ENCODE measurements at places on chromosomes 3 and 15.

DNA sequence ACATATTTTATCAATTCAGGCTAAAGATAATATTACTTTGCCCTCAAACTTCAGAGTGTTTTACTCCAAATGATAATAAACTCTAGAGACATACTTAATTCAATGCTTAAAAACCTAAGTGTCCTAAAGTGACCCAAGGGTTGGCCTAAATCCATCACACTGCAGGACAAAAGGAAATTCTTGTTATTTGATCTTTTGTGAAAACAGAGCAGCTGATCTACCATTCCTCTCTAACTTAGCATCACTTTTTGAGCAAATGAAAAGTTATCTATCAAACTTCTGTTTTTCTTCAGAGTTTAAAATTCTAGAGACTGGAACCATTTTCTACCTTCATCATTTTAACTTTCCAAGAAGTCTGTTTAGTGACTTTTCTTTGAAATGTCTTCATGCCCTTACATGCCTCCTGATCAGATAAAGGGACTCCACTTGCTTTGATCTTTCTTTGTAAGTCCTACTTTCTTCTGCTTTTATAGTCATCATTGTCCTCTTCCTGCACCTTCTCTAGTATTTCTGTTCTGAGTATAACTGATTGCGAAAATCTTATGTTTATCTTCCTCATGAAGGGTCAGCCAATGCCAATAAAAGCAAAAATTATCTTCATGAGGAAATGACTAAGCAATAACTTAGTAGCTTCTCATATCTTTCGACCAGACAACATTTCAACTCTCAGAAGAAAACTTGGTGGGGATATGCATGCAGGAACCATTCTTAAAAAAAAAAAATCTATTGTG is 378.7 kb upstream of the TGFBR2 start:
- DNase-seq: no peak

DNA sequence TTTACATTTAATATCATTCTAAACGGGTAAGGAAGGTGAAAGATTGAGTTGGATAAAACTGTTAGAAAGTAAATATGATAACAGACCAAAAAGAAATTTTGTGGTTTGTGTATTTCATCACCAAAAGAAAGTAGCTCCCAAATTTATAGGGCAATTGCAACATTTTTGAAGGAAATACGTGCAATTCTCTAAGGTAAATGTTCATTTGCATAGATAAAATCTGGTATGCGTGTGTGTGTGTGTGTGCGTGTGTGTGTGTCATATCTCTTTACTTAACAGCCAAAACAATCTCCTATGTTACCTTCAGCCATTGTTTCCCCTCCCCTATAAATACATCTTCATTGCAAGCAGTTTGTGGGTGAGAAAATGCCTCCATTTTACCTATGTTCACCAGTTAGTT is 208.4 kb downstream of the TNIK start:
- peak; percentile 10 for DNase-seq

DNA sequence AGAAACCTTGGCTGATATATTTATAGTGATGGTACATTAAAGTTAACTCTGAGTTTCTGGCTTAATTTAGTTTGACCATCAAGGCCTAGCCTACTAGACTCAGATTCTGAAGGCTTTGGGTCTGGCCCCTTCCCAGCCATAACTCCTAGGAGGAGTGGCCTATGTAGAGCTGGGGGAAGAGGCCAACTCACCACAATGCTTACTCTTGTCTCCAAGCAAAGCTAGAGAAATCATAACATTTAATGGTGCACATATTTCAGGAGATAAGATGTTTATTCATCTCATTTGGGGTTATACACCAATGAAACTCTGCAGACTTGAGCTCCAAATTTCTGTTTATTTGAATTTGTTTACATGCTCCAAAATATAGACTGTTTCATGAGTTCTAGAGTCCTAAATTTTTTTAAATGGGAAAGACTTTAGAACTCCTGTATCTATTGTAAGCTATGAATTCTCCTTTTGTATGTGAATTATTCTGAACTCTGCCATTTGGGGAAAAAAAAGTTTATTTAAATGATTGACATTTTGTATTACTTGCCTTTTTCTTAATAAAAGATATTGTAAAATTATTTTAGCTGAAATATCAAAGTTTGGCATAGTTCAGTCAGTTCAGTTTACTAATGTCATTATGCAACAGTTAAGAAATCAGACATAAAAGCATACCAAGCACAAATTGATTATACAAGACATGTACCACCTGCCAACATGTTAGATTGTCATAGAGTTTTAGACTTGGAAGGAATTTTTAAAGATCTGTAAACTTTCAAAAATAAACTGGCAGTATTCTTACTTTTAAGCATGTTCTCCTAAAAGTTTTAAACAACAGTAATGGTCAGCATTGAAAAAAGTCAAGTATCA is 143.4 kb upstream of the NR2E3 start:
- no peak for DNase-seq

GRCh38 chr3:173730391-173730790 is 332.8 kb downstream of the NLGN1 start:
- no peak for DNase-seq

- no peak for DNase-seq
Observed at GRCh38 chr3:85821130-85821756, 862.5 kb downstream of the CADM2 start.

DNA sequence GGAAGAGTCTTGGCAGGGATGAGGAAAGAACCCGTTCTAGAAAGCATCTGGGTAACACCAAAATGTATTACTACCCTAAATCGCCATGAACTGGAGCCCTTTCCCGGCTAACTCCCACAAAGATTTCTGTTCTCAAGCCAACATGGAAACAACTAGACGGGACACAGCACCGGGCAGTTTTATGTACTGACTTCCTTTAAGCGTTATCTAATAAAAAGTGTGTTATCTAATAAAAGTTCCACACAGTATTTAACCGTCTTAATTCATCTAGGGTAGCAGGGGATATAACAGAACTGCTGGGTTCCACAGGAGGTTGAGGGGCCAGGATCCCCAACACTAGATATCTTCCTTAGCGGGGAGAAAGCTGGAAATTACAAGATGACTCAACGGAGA is 347 bp upstream of the C3orf62 start:
- no peak for DNase-seq

DNA sequence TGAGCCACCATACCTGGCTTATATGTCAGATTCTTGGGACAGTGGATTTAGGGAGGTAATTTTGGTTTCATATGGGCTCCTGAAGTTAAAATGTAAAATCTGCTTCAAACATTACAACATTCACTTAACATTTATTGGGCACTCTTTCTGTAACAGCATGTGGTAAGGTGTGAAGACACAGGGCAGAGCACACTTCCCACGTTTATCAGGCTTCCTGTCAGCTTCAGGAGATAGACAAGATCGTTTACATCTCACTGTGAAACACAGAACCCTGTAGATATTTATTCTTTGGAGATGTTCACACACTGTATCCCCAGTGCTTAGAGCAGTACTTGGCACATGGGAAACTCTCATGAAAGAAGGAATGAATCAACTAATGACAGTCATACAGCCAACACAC is 426.0 kb upstream of the RARB start:
- no peak for DNase-seq

- no peak for DNase-seq
Observed at GRCh38 chr3:126375835-126376331, 18.7 kb upstream of the KLF15 start.

DNA sequence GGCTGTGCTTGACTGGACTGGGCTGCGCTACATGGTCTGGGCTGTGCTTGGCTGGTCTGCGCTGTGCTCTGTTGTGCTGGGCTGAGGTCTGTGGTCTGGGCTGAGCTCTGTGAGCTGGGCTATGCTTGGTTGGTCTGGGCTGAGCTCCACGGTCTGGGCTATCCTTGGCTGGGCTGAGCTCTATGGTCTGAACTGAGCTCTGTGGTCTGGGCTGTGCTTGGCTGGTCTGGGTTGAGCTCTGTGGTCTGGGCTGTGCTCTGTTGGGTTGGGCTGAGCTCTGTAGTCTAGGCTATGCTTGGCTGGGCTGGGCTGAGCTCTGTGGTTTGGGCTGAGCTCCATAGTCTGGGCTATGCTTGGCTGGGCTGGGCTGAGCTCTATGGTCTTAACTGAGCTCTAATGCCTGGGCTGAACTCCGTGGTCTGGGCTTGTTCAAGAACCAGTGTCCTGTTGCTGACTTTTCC is 92.0 kb downstream of the PLXNA1 start:
- DNase-seq: no peak

GRCh38 chr15:72902245-72902918 is 118.8 kb upstream of the ADPGK start:
- no peak for DNase-seq

DNA sequence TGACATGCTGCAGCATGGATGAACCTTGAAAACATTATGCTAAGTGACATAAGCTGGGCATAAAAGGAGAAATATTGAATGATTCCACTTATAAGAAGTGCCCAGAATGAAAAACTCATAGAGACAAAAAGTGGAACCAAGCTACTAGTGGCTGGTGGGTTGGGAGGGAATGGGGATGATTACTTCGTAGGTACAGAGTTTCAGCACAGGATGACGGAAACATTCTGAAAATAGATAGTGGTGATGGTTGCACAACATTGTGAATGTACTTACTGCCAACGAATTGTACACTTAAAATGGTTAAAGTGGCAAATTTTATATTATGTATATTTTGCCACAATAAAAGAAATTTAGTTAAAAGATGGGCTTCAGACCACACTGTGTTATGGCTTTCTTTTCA is 93.6 kb downstream of the RPLP1 start:
- no peak for DNase-seq

DNA sequence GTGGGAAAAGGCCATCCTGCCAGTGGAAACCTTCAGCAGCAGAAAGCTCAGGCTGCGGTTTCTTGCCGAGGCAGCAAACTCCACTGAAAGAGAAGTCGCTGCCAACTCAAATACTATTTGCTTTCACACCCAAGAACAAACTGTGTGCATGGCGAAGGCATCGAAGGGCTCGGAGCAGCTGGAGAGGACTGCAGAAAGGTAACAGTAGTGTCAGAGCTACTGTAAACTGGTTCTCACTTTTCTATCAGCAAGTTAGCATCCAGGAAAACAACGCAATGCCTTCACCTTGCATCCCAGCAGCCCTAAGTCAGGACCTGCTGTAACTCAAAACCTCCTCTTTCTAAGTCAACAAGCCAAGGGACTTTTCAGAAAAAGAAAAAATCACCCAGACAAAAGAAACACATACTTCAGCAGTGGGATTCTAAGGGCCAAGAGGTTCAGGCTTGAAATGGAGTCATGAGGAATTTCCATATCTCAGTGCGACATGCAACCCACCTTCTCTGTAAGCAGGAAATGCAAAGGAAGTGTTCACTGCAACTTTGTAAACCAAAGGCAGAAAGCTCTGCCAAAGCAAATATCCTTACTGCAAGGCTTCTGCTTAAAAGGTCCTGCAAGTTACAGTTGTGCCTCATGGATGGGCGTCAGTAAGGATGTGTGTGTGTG is 193.5 kb downstream of the FOXP1 start:
- DNase-seq: no peak

- no peak for DNase-seq
Observed at GRCh38 chr3:20043396-20043795, 3.1 kb downstream of the KAT2B start.

DNA sequence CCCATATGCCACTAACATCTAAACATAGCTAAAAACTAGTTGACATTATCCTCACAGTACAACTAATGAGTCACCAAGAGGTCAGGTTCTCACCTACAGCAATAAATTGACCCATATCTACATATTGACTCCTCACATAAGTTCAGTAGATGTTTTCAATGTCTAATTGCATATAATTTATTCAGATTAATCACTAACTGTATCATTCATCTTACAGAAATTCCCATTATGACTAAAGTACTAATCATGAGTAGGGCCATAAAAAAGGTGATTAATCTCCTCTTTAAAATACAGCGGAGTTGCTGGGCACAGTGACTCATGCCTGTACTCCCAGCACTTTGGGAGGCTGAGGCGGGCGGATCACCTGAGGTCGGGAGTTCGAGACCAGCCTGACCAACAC is 82.4 kb upstream of the ST3GAL6 start:
- no peak for DNase-seq

DNA sequence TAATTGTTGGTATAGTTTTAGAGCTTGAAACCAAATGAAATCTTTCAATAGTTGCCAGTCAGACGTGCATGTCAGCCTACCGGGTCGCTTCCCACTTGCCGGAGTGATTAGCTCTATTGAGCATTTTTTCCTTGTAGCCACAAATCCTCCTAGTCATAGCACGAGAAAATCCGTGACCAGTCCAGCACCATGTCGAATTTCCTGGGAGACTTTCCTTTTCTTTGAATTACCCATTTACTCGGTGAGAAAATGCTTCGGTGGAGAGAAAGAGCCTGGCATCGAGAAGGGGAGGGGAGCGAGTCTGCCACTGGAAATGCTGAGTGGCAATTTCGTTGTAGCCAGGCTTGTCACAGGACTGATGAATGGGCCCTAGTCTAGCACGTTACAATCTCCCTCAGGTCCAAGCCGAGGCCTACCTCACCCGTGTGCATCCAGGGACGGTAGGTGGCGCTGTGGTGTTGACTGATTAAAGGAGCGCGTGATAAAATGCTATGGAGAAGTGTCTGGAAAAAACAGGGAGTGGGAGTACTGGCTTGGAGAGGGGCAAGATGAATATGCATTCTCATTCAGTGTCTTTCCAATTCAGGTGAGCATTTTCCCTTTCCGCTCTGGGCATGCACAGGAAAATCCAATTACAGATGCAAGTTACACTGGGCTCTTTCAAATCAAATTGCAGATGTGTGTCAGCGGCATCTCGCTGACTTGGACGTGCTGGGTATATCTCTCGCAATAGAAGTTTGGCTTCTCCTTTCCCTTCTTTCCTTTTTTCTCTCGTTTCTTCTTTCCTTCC is 238.8 kb downstream of the EDEM1 start:
- DNase-seq: no peak

GRCh38 chr15:82995938-82996337 is 9.9 kb downstream of the RAMAC start:
- no peak for DNase-seq

GRCh38 chr15:40306371-40306770 is 1.4 kb downstream of the PLCB2 start:
- DNase-seq: no peak

Data from T-helper 22 cell (primary cell).